ENCODE measurements at places on chromosomes 7 and 10. TPM values are rescaled to one million over a fixed set of nuclear protein-coding genes. Genes with fewer than 3 reads are reported as not detected.

CADPS2 gene
- 38.4 TPM for total RNA-seq

DNA sequence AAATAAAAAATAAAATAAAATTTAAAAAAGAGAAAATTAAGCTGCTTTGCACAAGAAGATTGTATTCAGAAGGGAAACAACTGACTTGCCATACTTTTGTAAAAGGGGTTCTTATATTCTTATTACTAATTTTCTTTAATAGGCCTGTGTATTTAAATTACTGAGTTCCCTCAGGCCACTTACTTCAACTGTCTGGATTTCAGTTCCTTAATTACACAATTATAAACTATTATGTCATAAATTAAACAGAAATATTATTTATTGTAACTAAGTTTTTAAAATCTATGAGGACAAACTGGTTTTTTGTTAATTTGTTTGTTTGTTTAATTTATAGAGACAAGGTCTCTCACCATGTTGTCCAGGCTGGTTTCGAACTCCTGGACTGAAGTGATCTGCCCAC lies 22.4 kb upstream of the MICU1 start:
- no peak for DNase-seq

DNA sequence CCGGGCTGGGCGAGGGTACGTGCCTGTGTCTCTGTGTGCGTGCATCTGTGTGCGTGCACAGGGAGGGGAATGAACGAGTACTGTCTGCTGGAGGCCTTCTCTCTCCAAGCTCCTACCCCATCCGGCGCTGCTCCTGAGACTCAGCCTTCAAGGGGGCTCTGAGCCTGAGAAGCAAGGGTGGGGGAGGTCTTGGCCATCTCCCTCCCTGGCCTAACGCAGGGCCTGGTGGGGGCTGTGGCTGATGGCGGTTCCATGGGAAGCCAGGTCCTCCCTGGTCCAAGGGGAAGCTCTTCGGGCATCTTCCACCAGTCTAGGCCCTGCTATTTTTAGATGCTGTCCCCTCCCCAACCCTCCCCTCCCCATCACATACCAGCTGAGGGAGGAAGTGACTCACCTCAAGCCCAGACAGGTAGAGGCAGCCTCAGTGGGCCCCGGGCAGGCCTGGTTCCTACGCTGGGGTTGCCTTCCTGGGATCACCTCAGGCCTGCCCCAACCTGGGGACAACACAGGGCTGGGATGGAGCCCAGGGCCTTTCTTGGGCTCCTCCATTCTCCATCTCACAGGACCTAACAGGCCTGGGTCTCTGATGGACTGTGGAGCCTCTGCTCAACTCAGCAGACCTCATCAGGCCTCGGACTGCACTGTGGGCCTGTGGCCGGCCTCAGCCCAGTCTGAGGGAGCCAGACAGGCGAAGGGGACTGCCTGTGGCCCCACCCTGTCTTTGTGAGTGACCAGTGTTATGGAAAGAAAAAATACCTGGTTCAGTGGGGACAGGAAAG lies 32.2 kb downstream of the DNAJB12 start:
- DNase-seq, result no peak

- no peak for DNase-seq
These were observed 138.9 kb downstream of the FRMD4A start for GRCh38 chr10:14191871-14192270.

LEP gene
- not detected for total RNA-seq

DNA sequence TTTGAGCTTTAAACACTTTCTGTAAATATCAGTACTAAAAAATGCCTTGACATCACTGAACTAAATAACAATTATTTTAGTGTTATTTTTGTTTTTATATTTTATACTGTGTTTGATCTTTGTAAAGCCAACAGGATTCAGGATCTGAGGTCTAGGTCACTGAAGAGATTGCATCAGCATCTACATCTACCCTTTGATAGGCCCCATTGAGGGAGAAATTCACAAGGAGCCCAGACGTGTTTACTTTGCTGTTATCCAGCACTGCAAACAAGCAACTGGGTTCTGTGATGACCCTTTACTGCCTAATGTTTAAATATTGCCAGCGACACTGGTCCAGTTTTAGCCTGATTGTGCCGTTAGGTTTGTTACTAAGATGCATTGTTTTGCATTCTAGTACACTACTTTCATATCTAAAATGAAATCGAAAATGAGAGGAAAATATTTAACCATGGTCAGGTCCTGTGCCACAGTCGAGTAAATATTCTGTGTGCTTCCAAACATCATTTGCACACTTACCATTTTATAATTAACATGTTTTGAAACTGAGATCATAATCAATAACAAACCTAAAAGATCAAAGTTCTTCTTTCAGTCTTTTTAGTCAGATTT lies 48.7 kb downstream of the SP8 start:
- DNase-seq, result peak; percentile 11

Measured in mucosa of gallbladder (tissue), 1 donor.